ENCODE measurements at places on chromosomes 11 and 22. TPM values are rescaled to one million over a fixed set of nuclear protein-coding genes. Genes with fewer than 3 reads are reported as not detected.

Gene LIF
- total RNA-seq: 0.09 TPM

GRCh38 chr11:69310934-69311766 is 17.2 kb downstream of the MYEOV start:
- no peak for DNase-seq
- no peaks in the 10 kb centered on the region for H3K36me3 ChIP-seq
- H3K27me3 ChIP-seq: no peaks in the 10 kb centered on the region
- H3K4me1 ChIP-seq: peaks cover 16% of the 10 kb centered on the region
- no peak overlapping the region for H3K4me3 ChIP-seq

GRCh38 chr11:76768088-76768908 is 14.9 kb upstream of the TSKU start:
- no peaks in the 10 kb centered on the region for H3K27me3 ChIP-seq
- peak overlapping the region; percentile 27 for H3K4me3 ChIP-seq
- H3K27ac ChIP-seq: peak overlapping the region; percentile 92
- H3K36me3 ChIP-seq: no peaks in the 10 kb centered on the region
- H3K4me1 ChIP-seq: peaks cover 77% of the 10 kb centered on the region

Gene TMEM121B
- total RNA-seq: 0.09 TPM

Gene SYT12
- 1.8 TPM for total RNA-seq

Gene OR51B6
- not detected for total RNA-seq

- peak overlapping the region; percentile 76 for H3K27ac ChIP-seq
- H3K27me3 ChIP-seq: no peaks in the 10 kb centered on the region
- H3K4me1 ChIP-seq: peaks cover 1% of the 10 kb centered on the region
- peaks cover 11% of the 10 kb centered on the region for H3K36me3 ChIP-seq
- DNase-seq: no peak
Measured at GRCh38 chr22:27990451-27990840, 71.4 kb upstream of the PITPNB start.

DNA sequence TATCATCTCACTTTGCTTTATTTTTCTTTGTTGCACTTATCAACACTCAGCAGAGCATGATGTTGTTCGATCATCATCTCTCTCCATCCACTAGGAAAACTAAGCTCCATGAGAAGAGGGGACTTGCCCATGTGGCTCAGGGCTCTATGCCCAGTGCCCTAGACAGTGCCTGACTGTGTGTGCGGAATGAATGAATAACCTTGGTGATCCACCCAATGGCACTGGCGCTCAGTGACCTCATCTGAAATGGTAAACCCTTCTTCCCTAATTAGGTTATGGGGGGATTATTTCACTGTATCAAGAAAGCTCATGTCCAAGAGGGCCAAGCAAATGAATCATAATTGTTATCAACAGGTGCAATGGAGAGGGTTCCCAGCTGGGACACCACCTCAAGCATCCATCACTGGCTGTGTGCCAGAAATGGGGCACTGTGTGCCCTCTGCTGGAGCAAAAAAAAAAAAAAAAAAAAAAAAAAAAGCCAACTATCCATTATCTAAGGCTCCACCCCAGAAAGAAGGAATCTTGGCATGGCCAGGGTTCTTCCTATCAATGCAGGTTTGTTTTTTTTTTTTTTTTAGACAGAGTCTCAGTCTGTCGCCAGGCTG is 172.6 kb downstream of the LARGE1 start:
- no peak for DNase-seq
- peaks cover 14% of the 10 kb centered on the region for H3K4me1 ChIP-seq
- no peak overlapping the region for H3K4me3 ChIP-seq
- no peaks in the 10 kb centered on the region for H3K36me3 ChIP-seq
- no peaks in the 10 kb centered on the region for H3K27me3 ChIP-seq
- no peak overlapping the region for H3K27ac ChIP-seq

- H3K27me3 ChIP-seq: no peaks in the 10 kb centered on the region
- DNase-seq: no peak
- H3K4me1 ChIP-seq: peaks cover 29% of the 10 kb centered on the region
- no peaks in the 10 kb centered on the region for H3K36me3 ChIP-seq
Measured at GRCh38 chr11:126359431-126360048, 4.1 kb downstream of the ST3GAL4 start.

DNA sequence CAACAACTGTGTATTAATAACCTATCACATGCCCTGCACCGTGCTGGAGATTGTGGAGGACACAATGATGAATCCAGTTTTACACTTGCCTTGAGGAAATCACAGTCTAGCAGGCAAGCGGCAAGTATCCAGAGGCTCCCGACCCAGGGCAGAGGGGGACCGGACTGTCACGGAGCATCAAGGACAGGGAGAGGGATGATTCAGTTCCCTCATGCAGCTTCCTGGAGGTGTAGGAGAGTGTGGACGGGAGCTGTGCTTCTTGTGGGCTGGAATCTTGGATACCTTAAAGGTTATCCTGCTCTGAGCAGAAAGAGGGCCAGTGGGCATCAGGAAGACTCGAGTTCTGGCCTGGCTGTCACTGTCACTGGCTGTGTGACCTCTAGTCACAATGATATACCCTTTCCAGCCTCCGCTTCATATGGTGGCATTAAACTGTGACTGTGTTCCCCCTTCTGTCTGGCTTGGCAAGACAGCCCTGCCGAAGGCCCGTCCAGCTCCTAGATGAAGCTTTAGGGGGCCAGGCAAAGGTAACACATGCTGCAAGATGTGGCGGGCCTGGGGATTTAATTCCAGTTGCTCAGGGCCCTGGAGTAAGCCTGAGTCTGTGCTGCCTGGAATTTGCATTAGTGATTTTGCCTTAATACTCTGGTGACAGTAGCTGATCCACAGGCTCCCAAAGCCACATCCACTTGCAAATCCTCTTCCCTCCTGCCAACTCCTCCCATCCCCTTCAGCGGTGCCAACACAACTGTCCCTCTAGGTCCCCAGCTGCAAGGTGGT is 162.8 kb downstream of the DSCAML1 start:
- no peaks in the 10 kb centered on the region for H3K27me3 ChIP-seq
- H3K36me3 ChIP-seq: no peaks in the 10 kb centered on the region
- H3K27ac ChIP-seq: no peak overlapping the region
- no peak overlapping the region for H3K4me3 ChIP-seq

DNA sequence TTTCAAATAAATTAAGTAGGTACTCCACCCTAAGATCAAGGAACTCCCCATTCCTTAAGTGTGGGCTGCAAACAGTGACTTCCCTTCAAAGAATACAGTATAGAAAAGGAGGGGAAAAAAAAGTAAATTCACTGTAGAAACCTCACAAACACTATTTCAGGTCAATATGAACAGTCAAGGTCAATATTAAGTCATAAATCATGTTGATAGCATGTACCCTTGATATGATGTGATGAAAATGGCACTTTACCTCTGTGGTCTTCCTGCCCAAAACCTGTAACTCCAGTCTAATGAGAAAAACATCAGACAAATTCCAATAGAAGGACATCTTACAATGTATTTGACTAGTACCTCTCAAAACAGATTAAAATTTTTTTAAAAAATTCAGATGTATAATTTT is 8.2 kb downstream of the CKAP5 start:
- H3K27me3 ChIP-seq: no peaks in the 10 kb centered on the region
- no peak overlapping the region for H3K27ac ChIP-seq
- peaks cover 2% of the 10 kb centered on the region for H3K36me3 ChIP-seq

Gene OR51I1
- total RNA-seq: 0.33 TPM
